Activated CD4-positive, alpha-beta T cell treated with anti-CD3 and anti-CD28 coated beads for 48 hours (primary cell): ENCODE measurements at places on chromosomes 13 and 19.

DNA sequence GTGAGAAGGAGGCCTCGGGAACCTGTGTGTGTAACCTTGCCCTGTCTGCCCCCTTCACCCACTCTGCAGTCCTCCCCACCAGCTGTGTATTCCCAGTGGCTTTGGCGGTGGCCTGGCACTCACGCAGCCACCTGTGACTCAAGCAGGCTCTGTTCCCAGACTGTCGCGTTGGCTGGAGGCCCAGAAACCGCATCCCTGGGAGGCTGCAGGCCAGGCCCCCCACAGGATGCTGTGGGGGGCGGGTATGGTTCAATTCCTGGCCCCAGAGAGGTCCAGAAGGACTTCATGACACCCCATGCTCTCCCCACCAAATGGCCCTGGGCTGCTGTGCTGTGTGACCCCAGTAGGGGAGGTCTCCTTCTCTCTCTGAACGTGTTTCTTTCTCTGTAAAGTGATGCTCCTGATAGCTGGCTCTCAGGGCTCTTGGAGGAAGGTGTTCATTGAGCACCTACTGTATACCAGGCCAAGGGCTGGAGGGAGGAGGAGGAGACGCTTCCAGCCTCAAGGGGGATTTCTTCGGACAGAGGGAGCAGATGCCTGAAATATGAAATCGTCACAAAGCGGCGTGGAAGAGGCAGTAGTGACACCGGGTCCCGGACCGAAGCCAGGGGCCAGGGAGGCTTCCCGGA, 1.9 kb upstream of the LINGO3 start:
- no peak for DNase-seq

GRCh38 chr13:96993634-96994016, 651 bp downstream of the OXGR1 start:
- no peak for DNase-seq

DNA sequence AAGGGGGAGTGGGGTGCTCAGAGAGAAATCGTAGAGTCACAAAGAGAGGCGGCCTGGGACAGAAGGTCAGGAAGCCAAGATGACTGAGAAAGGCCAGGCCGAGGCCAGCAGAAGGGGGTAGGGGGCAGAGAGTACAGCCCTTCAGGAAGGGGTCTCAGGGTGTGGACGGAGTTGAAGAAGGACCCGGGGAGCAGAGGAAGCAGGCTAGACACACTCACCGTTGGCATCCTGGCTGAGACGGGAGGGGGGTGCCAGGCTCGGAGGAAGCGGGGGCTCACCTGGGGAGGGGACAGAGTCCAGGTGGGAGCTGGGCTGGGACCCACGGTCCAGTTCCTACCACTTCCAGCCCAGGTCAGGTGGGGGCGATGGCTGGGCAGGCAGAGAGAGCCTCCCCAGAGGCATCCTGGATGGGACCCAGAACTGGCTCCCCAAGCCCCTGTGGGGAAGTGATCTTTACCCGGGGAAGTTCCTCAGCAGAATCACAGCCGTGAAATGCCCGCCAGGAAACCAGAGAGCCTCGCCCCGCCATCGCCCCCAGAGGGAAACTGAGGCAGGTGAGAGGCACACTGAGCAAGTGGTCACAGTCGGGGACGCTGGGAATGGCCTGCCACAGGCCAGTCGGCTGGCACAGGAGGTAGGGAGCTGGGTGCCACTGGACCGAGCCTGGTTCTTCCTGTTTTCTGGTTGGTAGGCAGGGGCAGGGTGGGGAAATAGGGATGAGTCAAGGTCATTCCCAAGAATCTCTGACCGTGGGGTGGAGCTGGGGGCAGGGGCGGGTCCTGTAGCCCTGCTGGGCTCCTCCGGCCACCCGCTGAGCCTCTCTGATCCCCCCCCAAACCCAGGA, 1.4 kb downstream of the MATK start:
- DNase-seq, result no peak

- no peak for DNase-seq
These were observed 140.7 kb downstream of the KCTD12 start for GRCh38 chr13:76745261-76746200.

GRCh38 chr19:1837625-1838105, 10.6 kb downstream of the REXO1 start:
- DNase-seq, result peak; percentile 76

DNA sequence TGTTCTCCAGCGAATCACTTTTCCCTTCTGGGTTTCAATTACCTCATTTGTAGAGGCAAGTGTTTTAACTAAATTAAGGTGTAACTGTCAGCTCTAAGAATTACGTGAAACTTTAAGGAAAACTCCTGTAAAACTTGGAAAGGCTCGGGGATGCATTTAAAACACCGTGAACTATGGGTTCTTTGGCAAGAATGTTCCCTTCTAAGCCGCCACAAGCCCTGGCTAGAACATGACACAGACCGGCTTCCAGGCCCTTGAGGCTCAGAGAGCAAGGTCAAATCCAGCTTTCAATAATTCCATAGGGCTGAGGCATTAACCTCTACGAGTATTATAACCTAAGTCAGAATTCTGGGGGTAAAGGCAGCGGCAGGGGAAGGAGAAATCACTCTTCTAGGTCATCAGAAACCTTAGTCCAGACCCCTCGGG, 685 bp downstream of the VWA8 start:
- DNase-seq, result no peak

DNA sequence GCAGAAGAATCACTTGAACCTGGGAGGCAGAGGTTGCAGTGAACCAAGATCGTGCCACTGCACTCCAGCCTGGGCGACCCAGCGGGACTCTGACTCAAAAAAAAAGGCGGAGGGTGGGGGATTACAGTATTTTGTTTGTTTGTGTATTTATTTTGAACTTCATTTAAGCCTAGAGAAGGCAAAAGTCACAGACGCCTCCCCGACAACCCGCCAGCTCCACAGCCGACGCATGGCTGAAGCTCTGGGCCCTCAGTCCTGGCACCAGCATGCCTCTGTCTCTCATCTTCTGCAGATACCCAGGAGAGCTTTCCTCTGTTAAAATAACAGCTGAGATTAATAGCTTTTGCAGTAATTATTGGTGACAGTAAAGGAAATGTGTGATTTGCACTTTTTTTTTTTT, 17.2 kb upstream of the PDCD5 start:
- no peak for DNase-seq

GRCh38 chr13:36354842-36355623, 8.8 kb upstream of the SPART start:
- no peak for DNase-seq

DNA sequence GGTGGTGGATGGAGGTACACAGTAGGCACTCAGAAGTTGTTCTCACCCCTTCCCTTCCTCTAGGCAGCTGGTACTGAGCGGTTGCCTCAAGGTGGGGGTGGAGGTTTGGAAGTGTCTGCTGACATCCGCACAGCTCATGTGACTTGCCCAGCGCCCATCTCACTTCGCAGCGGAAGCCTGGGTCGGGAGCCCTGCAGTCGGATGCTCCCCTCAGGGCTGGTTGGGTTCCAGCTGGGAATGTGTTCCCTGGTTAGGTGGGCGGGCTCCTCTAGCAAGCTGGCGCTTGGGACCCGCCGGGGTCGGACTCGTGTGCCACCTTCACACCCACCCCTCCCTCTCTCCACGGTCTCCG, 10.2 kb downstream of the PPP1R37 start:
- peak; percentile 24 for DNase-seq

GRCh38 chr13:108478179-108478578, 151.2 kb upstream of the MYO16 start:
- no peak for DNase-seq

GRCh38 chr19:6126335-6126974, 9.0 kb upstream of the ACSBG2 start:
- no peak for DNase-seq

DNA sequence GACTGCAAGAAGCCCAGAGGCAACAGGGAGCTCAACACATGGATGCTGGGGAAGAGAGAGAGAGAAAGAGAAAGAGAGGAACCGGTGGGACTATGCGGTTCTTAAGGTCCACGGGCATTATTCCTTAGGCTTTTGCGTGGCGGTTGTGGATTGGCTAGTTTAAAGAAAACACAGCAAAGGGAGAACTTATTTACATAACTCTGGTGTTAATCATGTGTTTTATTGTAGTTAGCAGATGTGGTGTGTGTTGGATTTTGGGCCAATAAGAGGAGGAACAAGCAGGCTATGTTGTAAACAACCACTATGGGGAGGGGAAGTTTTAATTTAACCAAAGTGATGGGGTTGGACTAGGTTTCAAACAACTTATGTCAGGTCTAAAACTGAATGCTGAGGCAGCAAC, 275.3 kb upstream of the KLF12 start:
- no peak for DNase-seq

DNA sequence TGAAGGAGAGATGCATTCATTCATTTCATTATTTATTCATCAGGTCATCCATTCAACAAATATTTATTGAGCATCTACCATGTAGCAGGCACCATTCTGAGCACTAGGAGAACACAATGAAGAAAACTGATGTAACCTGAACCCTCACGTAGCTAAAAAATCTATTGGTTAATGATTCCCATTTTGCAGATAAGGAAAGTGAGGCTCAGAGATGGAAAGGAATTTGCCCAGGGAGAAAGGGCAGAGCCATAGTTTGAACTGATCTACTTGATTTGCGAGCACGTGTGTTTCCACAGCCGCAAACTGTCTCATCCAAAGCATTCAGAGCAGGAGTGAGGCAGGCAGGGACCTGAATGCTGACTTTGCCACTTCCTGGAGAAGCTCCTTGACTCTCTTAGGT, 2.7 kb downstream of the KLK8 start:
- DNase-seq, result no peak

DNA sequence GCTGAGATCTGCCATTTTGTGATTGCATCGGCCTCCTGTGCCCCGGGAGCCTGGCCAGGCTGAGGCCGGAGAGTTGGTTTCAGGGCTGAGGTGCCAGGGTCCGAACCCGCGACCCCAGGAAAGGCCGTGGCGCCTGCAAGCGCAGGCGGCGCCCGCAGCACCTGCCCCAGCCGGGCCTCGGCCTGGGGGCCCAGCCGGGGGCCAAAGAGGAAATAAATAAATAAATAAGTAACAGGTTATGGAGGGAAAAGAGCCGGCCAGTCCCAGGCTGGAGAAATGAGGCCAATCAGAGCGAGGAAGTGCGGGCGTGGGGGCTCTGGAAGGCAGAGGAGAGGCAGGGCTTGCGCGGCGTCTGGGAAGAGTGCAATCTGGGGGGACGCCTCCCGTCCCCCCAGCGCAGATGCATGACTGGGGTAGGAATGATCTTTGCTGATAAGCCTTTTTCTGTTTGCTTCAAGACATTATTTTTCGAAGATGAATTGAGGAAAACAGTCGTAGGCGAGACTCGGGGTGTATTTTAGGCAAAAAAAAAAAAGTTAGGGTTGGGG, 145.6 kb upstream of the ZNF536 start:
- no peak for DNase-seq

- no peak for DNase-seq
These were observed 1783.5 kb downstream of the SLITRK5 start for GRCh38 chr13:89454681-89455080.

DNA sequence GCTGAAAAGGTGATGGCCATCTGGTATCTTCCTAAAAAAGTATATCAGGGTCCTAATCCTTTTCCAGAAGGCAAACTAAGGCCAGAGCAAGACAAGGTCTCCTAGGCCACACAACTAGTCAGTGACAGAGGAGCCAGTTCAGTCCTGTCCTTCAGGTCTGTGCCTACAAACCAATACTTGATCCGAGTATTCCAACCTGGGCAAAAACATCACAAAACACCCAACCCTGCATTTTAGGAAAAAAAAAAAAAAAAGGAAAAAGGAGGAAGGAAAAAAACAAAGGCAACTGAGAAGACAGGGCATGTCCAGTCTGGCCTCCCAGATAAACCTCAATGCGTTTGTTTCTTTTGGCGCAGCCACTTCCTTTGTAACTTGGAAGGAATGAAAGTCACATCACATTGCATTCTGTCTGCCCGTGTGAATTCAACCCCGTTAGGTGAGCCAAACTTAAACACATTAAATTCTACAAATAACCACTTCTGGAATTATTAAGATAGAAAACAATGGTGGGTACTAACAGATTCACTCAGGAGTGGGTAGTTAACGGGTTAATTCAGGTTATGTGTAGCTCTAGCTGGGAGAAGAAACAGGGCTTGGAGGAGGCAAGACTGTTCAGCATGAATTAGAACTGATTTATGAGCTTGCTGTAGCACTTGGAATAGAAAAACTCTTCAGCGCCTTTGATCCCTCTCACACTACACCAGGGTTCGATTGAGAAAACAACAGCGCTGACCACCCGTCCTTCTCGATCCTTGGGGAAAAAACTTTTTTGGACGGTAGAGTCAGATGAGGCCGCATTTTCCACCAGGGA, 43.0 kb upstream of the HNRNPA1L2 start:
- no peak for DNase-seq

DNA sequence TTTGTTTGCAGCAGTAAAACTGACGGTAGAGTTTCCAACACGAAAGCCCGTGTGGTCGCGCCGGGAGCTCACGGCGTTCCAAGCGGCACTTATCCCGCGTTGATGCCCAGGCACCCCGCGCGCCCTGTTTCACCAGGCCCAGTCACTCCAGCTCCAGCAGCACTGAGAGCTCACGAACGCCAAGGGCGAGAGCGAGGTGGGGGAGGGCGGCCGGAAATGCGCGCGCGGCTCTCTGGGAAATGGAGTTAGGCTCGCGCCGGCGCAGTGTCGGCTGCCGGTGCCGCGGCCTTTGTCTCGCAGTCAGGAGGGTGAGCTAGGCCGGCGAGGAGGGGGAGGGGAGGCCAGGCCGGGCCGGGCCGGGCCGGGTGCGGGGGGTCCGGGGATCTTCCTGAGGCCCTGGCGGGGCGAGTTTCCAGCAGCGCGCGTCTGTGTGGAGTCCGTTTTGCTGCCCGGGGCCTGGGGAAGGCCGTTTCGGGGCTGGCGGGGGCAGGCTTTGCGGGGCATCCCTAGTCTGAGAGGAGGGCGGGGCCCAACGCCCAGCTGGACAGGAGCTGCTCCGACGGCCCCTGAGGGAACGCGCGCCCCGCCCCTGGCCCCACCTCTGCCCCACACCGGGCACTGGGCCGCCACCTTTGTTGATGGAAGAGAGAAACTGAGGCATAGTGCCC, at the start of gene ZNF135:
ZNF135 (plus strand) TSS at position 280 of the 668 bp plus-strand sequence. CDS start 721 bp downstream, outside the sequence.
- DNase-seq, result peak; percentile 73

DNA sequence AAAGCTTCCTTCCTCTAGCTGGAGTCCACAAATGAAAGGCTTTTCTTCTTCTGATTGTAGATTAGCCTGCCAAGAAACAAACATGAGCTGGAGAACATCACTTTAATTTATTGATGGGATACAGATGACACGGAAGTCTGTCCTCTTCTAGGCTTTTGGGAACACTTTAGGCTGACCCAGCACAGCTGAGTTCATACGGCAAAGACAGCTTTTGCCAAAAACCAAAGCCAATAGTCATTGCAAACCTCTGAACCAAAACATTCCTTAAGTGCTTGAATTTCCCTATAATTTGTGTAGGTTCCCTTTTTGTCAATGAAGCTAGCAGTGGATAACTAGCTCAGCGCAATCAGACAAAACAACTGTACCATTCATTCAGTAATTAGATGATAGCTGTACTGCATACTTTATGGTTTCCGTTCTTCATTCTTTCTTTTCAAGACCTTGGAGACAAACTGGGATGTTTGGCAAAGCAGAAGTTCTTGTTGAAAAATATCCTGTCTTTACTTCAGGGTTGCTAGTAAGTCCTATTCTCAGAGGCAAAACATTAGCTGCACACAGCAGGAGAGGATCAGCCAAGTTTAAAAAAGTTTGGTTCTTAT, 95.7 kb upstream of the SPRY2 start:
- no peak for DNase-seq

GRCh38 chr19:41420101-41420880, 6.9 kb downstream of the B3GNT8 start:
- DNase-seq, result no peak

- no peak for DNase-seq
These were observed 38.7 kb upstream of the KLF2 start for GRCh38 chr19:16285769-16286498.

- DNase-seq, result no peak
These were observed 14.3 kb upstream of the ILF3 start for GRCh38 chr19:10639836-10640235.
